ENCODE measurements at places on chromosomes 7 and 10.

- DNase-seq: no peak
Observed at GRCh38 chr10:78266741-78267469, 233.2 kb downstream of the RPS24 start.

DNA sequence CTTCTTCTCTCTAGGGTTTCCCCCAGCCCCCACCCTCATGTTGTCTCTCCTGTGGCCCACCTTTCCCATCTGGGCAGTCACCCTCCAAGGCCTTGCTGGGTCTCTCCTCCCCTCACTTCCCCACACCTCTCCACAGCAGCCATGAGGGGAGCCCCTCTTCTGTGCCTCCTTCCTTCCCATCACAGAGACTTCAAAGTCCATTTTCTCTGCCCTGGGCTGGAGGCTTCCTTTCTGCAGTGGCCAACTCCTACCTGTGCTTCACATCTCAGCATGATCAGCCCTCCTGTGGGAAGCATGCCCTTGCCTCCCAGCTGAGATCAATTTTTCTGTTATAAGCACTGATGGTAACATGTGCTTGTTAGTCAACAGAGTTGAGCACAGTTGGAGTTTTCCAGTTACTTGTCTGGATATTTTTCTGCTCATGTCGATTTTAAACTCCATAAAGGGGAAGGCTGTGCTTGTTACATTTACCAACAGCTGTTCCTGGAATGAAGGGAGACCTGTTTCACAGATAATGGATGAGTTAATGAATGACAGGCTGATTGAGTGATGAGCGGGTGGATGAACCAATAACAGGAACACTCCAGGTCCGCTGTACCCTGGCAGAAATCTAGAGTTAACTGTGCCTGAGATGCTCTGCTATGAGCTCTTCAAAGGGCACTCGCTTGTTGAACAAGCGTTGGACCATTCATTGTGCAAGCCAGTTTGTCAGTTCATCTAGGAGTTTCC lies 71.4 kb upstream of the PRSS58 start:
- DNase-seq: no peak

GRCh38 chr10:48377751-48378530 lies 71.5 kb downstream of the MAPK8 start:
- no peak for DNase-seq

DNA sequence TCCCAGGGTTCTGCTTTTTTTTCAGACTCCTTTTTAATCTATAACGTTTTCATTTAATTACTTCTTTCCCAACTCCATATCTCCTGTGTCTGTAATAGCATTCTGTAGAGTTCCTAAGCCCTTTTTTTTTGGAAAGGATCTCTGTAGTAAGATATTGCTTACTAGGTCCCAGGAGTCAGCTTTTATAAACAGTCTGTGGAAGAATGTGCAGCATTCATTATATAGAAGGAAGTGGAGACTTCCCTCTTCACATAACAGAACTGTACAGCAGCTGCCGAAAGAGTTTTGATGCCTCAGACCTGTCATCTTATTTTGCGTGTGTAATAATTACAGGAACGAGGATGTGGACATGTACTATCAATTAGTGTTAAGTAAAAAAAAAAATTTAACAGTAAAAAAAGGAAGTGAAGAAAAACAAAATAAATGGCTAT lies 7.4 kb upstream of the STEAP4 start:
- DNase-seq: no peak

GRCh38 chr7:767580-767940 lies 40.5 kb upstream of the PRKAR1B start:
- no peak for DNase-seq

- no peak for DNase-seq
Observed at GRCh38 chr10:74542077-74542476, 284.3 kb upstream of the KAT6B start.

DNA sequence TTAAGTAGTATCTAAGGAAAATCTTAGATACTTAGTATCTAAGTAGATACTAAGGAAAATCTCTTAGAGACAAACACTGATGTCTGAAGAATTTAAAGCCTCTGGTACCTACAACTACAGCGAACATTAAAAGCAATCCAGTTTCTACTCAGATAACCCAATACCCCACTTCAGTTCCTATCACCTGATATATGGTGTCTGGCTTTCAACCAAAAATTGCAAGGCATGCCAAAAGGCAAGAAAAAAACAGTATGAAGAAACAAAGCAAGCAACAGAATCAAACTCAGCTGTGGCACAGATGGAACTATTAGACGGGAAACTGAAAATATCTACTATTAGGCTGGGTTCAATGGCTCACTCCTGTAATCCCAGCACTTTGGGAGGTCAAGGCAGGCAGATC lies 31.1 kb downstream of the ARHGAP12 start:
- no peak for DNase-seq

DNA sequence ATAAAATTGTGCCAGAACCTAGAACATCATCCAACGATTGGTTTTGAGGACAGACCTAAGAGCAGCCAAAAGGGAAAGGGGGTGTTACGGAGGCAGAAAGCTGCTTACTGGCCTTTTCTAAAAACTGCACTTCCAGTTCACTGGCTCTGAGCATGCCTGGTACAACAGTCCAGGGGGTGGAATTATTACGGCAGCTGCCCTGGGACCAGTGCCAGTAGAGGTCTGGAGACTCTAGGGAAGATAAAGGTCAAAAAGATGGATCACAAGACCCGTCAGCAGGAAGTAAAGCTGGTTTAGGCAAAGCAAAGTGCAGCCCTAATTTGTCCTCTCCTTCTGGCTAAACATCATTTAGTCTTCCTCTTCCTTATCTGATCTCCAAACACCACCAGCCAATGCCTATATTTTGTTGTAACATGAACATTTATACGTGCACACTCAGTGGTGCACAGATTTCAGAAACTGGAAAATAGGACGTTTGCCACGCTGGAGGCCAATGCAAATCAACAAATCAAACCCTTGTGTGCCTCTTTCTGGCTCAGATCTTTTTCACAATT lies 216.4 kb upstream of the DPP6 start:
- DNase-seq: no peak

- DNase-seq: no peak
Observed at GRCh38 chr10:115073796-115074195, 19.4 kb upstream of the ATRNL1 start.

DNA sequence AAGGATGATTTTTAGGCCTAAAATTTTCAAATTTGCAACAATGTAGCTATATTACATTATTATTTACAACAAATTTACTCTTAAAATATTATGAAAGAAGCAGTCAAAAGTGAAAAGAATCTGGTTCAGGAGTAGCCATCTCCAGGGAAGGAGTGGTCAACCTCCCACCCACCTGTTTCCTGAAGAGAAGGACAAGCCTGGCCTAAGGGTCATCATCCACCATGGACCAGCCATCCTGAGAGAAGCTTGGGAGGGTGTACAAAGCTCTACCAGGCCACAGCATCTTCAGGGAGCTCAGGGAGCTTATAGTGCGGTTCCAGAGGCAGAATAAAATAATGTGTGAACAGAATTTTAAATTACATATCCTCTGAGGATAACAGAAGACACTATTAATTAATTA lies 38.1 kb downstream of the COL1A2 start:
- no peak for DNase-seq

DNA sequence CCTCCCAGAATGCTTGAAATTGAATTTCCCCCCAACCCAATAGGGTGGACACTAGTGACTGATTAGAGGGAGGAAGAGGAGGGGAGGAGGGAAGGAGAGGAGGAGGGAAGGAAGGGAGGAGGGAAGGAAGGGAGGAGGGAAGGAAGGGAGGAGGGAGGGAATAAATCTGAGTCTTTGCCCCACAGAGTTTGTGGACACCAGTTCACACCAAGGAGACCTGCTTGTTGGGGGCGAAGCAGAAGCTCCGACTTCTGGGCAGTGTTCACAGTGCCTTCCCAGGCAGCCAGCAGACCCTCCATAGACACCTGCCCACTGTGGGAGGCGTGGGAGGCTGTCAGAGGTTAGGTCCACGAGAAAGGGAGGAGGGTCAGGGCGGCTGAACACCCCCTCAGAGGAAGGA lies 44.8 kb downstream of the PRKAG2 start:
- DNase-seq: no peak

GRCh38 chr7:150908173-150908572 lies 55.9 kb downstream of the AOC1 start:
- no peak for DNase-seq

GRCh38 chr7:131959106-131959812 lies 402.8 kb upstream of the PODXL start:
- DNase-seq: no peak

DNA sequence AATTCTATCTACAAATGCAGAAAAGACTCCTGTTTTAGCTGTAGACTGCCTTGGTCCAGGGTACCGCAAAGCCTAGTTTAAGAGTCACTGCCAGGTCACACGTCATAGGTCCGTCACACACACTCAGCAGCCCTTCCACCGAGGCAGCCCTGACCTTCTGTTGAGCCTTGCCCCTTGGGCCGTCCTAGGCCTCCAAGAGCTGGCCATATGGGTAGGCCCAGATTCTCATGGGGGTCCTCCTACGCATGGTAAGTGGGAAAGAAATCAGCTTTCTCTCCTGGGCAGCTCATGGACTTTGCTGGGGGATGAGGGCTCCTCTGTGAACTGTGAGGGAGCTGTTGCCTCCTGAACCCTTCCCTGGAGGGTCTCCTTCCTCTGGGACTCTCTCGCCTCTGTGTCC lies 19.8 kb upstream of the PIK3AP1 start:
- no peak for DNase-seq

DNA sequence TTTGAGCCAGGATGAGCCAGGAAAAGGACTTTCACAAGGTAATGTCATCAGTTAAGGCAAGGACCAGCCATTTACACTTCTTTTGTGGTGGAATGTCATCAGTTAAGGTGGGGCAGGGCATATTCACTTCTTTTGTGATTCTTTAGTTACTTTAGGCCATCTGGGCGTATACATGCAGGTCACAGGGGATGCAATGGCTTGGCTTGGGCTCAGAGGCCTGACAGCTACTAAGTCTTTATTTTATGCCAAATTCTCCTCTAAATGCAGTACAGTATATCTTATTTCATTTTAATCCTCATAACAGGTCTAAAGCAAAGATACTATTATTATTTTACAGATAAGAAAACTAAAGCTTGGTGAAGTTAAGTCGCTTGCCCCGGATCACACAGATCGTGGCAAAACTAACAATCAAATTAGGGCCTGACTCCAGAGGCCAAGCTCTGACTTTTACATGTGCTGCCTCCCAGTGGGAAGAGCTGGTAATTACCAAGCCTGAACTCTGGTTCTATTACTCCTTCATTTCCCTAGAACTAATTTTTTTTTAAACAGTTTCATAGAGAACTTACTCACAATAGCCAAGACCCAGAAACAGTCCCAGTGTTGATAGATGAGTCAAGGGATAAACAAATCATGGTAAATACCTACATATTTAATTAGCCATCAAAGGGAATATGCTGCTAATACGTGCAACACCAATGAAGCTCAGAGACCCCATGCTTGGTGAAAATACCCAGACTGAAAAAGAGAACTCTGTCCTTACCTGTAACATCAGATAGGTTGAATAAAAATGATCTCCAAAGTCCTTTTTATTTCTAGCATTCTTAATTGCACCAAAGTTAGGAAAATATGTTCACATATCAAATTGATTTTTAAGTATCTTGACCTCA lies 35.4 kb downstream of the C7orf25 start:
- DNase-seq: peak; percentile 56

GRCh38 chr10:82206831-82207230 lies 331.8 kb downstream of the NRG3 start:
- DNase-seq: no peak

DNA sequence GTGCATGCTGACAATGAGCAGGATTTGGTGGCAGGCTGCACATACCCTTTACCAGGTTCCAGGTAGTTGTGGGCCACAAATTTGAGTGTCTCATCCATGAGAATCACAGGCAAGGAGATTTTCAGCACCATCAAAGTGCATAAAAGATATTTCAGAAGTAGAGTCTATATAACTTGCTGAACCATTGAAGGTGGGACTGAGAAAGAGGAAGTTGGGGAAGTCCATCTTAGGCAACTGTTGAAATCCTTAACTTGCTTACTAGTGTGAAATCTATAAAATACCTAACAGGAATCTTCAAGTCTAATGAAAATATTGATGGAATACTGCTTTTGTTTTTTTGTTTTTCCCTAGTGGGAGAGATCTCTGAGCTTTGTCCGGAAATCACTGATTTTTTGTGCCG lies 325.1 kb upstream of the PLXDC2 start:
- no peak for DNase-seq

DNA sequence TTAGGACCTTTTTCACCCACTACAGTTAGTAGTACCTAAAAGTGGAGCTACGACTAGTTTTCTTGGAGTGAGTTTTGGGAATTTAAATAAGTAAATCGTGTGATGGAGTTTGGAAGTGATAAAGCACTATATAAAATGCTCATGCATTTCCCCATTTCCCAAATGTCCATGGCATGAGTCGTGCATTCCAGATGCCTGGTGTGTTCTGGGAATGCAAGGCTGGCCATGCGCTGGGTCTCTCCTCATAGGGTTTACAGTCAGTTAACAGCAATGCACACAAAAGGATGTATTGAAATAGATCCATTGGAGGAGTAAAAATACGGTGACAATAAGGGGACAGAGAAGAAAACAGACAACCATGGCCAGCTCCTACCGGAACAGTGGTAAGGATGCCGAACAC lies 149.8 kb downstream of the DPP6 start:
- DNase-seq: no peak

- DNase-seq: no peak
Observed at GRCh38 chr10:124523901-124524300, 62.3 kb downstream of the LHPP start.

DNA sequence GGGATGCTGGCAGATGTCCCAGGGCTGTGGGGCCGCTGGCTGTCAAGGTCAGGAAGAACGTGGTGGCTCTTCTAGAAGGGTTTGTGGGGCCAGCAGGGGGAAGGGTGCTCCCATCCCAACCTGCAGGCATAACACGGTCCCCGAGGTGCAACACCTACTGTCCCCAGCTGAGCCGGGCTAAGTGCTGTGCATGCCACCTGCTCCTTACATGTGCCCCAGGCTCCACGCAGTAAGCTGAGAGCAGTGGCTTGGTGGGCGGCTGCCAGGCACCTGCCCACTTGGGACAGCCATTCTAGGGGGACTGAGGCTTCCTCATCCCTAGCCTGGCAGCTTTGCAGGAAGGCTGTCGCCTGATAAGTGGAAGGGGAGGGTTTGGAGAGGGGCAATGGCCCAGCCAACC lies 14.2 kb upstream of the ZNF735 start:
- DNase-seq: no peak

- no peak for DNase-seq
Observed at GRCh38 chr10:102745157-102745556, 1.4 kb downstream of the WBP1L start.

DNA sequence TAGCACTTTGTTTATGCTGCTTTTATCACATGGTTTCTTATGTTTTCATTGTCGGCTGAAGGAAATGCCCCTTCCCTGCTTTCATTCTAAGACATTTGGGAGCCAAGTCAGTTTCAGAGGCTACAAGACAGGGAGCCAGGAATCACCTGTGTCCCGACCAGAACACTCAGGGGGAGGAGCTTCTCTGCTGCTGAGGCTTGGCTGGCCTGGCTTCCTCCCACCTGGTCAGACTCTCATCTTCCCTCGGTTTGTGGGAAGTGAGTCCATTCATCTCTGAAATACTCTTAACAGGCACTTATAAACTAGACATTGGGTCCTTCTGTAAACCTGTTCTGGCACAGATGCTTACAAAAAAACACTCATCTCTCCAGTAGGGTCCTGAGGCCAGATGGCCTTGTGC lies 19.6 kb upstream of the GOLGA7B start:
- no peak for DNase-seq

Data from activated CD4-positive, alpha-beta T cell treated with anti-CD3 and anti-CD28 coated beads, Interleukin-2, amount 10 ng/mL, durations not matched to agents 7 days and 5 days (primary cell).